ENCODE measurements at places on chromosomes 1 and 21. TPM values are rescaled to one million over a fixed set of nuclear protein-coding genes. Genes with fewer than 3 reads are reported as not detected.

DNA sequence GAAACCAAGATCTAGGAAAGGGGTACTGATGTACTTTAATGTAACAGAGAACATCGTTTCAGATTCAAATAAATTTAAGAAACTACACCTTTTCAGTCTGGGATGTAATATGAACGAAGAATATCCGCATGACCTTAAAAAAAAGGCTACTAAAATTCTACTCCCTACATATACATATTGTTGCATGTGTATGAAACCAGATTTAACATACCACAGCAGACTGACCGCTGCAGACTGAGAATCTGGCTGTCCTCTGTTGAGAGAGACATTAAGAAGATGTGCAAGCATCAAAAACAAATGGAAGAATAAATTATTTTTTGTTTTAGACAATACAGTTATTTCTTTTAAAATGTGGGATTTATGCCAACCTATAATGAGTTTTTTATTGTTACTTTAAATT lies 166.6 kb downstream of the LMX1A start:
- DNase-seq: no peak

DNA sequence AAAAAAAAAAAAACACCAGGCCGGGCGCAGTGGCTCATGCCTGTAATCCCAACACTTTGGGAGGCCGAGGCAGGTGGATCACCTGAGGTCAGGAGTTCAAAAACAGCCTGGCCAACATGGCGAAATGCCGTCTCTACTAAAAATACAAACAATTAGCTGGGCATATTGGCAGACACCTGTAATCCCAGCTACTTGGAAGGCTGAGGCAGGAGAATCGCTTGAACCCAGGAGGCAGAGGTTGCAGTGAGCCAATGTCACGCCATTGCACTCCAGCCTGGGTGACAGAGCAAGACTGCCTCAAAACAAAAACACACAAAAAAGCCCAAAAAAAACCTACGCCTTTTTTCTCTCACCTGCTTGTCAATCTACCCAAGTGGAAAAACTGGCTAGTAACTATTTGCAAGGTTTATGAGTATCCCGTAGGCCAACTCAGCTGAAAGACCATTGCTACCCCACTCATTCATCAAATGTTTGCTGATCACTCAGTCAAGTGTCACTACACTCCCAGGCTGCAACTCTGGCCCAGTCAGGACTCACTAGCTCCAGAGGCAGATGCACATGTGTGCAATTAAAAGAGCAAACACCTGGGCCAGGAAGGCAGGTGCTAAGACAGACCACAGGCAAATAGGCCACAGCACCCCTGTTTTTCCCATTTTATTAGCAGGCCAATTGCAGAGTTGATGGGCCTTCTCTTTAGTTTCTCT lies 2.0 kb downstream of the CSRP1 start:
- no peak for DNase-seq

GPR161 gene
- 76.2 TPM for total RNA-seq

- no peak for DNase-seq
Measured at GRCh38 chr1:165204548-165204947, 152.0 kb downstream of the LMX1A start.

DNA sequence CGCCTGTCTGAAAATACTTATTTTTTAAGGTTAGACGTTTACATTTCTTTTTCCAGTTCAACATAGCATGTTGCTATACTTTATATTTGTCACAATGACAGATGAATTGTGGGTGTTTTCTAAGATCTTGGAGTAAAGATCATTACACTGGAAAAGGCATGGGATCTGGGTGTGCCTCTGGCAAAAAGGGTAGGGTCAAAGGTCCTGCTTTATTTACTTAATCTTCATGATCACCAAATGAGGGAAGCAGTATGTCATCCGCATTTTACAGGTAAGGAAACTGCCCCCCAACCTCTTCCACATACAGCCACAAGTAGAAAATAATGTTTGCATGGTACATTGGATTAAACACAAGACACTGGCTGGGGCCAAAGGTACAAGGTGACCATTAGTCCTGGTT lies 12.5 kb upstream of the SMPDL3B start:
- DNase-seq: no peak

GRCh38 chr1:92901126-92901525 lies 60.1 kb downstream of the DIPK1A start:
- no peak for DNase-seq

Measured in frontal cortex (tissue), 4 donors.